Stimulated activated CD8-positive, alpha-beta memory T cell treated with anti-CD3 and anti-CD28 coated beads, Interleukin-4, amount 100 ng/mL, for 1 hour (primary cell): ENCODE measurements at places on chromosomes 4 and X.

GRCh38 chr4:145782756-145783155 lies 102.8 kb downstream of the C4orf51 start:
- no peak for DNase-seq

DNA sequence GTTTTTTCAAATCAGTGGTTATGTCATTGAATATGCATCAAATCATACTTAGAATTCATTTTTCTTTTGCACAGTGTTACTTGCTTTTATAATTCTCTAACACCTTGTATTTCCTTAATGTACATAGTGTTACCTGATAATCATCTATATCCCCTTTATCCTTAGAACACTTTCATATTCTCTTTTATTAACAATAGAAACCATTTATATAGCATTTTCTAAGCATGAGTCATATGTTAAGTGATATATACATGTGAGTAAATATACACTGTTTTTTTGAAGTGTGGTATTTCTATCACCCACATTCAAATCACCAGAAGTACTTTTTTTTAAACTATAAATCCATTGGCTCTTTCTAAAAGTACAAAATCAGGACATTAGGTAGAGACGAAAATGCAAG lies 15.3 kb downstream of the EPHA5 start:
- no peak for DNase-seq

DNA sequence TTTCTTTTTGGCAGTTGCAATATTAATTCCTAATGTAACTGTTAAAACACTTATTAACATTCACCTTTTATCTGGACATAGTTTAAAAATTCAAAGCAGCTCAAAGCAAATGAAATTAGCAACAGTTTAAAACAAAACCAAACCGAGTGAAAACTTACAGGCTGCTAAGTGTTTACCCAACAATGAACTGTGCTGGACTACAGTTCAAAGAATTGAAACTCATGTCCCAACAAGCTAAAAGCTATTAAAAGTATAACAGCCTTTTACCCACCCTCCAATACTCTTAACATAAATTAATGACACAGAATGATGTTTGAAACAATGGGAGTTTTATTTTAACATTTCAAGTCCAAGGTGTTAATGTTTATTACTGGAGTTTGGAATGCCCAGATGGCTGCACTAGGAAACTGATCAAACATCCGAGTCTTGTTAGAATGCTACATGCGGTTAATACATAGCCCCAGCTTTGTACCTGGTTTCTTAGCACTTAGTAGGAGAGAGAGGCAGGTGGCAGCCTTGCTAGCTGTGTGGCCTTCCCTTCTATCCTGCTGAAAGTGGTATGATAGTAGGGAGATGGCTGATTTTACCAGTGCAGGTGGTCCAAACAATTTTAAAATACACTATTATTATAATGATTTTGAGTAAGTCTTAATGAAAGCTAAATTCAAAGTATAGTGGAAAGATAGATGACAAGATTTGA lies 21.1 kb upstream of the FRYL start:
- no peak for DNase-seq

DNA sequence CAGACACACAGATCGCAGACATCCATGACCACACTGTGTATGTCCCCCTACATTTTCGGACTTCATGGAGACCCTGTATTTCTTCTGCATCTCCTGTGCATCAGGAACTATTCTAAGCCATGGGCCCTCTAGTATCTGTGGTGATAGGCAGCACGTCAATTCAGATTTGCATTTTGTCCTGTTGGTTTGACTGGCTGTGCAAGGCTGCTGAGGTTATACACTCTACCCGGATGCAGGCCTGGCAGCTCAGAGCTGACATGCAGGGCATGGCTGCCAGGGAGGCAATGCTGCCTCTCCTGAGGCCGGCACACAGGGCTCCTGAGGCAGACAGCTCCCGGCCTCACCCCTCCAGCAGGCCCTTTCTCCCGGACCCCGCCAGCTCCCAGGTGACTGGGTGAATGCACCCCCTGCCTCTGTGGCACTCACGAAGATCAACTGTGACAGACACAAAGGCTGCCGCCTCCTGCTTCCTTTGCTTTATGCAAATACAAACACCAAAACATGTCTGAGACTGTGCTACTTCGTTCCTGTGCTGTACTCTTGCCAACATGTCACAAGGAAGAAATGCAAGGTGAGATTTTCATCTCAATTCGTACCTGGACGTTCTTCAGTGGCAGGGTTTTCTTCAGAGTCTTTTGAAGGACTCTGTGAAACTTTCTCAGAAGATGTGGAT lies 51.0 kb downstream of the NSG1 start:
- no peak for DNase-seq

DNA sequence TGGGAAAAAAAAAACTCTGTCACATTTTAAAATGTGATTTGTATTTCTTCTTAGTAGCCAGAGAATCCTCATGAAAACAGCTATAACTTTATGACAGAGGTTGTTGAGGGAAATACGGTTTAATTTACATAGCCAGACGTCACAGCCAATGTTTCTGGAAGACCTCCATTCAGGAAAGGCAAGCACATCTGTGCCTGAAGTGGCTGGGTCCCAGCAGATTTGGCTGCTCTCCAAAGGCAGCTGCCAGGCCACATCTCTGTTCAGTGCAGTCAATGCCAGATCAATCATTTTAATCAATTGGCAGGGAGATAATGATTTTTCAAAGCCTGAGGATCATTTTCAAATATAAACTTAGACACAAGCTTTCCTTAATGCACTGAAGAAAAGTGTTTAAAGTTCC lies 86.5 kb upstream of the ZIC3 start:
- DNase-seq = no peak

DNA sequence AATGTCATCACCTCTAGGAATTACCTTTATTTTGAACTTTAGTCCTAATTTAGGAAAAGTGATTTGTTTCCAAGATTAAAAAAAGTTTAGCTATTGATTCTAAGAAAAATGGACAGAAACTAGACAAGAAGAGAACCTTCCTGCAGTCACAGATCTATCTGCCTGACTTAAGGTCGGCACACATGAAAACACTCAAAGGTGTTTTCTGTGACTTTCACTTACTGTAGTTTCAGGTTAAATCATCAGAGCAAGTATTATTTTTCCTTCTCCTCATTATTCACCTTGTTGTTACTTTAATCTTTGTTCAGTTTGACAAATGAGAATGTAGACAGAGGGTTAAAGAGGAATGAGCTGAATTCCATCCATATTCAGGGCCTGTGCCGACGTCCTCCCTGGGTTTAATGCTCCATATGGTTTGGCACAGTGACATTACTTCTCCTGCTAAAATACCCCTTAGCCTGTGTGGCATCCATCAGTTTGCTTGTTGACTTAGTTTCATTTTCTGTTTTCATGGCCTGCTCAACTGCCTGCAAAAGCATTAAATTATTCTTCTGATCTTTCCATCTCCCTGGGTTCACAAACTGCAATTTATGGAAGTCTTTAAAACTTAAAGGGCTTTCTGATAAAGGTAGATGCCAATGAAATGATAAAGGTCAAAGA lies 352.7 kb downstream of the NKX6-1 start:
- DNase-seq = no peak

DNA sequence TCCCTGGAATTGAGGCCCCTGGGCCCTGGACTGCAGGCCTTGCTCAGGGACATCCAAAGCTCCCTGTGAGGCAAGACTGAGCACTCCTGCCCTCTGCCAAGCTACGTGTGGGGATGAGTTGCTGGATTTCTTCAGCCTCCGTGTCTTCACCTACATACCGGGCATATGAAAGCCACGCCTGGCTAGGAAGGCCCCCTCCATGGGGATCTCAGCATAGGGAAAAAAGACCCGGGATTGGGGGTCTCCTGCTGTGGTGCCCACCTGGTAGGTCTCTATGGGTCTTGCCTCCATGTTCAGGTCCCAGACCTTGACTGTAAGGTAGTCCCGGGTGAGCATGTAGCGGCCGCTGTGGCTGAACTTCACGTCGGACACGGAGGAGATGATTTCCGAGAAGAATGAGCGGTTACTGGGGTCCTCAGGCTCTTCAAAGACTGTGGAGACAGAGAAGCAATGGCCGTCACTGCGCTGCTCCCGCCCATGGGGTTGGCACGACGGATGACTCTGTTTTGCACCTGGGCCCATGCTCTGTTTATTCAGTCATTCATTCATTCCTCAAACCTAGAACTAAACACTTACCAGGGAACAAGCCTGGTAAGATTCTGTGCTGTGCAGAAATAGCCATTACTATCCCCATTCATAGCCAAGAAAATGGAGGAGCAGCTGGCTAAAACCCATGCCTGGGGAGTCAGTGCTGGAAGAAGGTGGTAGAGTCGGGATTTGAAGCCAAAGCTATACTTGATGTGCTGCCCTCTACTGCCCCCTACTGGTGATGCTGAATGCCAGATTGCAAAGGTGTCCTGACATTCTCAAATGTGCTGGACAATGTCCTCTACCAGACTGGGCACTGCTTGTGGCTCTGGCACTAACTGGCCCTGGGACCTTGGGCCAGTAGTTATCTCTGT lies 63.9 kb downstream of the WFS1 start:
- no peak for DNase-seq

DNA sequence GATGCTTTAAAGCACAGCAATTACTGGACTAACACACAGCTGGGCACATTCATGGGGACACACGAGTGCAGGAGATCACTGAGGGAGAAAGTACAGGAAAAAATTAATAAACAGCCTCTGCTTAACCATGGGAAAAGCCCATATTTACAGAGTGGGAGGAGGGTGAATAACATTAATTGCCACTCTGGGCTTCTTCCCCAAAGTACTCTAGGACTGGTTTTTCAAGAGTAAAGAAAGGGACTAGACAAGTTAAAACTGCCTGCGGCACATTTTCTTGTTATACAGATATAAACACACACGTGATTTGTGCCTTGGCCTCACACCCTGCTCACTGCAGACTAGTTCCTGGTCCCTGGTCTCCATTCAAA lies 179.7 kb upstream of the TET2 start:
- DNase-seq = no peak

GRCh38 chr4:87363552-87363951 lies 27.4 kb downstream of the HSD17B11 start:
- DNase-seq = no peak

GRCh38 chr4:76569706-76570105 lies 134.7 kb downstream of the SHROOM3 start:
- no peak for DNase-seq

DNA sequence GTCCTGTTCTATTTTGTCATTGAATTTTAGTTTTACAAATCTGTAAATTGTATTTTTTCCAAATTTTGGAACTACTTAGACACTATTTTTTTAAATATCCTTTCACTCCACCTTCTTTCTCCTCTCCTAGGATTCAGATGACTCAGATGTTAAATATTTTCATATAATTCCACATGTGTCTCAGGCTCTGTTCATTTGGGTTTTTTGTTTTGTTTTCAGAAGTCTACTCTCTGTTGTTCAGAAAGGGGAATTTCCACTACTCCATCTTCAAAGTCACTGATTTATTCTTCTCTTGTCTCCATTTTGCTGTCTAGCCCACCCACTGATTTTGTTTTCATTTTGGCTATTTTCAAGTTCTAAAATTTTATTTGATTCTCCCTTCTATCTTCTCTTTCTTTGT lies 264.0 kb upstream of the SLIT2 start:
- DNase-seq = no peak

- DNase-seq = no peak
Observed at GRCh38 chrX:150062292-150063137, 124.2 kb upstream of the EOLA2 start.

GRCh38 chr4:20679951-20680350 lies 20.3 kb upstream of the PACRGL start:
- DNase-seq = no peak

- DNase-seq = no peak
Observed at GRCh38 chr4:20248155-20248558, 3.5 kb upstream of the SLIT2 start.

GRCh38 chr4:183291070-183291469 lies 29.0 kb downstream of the CLDN22 start:
- DNase-seq = no peak

DNA sequence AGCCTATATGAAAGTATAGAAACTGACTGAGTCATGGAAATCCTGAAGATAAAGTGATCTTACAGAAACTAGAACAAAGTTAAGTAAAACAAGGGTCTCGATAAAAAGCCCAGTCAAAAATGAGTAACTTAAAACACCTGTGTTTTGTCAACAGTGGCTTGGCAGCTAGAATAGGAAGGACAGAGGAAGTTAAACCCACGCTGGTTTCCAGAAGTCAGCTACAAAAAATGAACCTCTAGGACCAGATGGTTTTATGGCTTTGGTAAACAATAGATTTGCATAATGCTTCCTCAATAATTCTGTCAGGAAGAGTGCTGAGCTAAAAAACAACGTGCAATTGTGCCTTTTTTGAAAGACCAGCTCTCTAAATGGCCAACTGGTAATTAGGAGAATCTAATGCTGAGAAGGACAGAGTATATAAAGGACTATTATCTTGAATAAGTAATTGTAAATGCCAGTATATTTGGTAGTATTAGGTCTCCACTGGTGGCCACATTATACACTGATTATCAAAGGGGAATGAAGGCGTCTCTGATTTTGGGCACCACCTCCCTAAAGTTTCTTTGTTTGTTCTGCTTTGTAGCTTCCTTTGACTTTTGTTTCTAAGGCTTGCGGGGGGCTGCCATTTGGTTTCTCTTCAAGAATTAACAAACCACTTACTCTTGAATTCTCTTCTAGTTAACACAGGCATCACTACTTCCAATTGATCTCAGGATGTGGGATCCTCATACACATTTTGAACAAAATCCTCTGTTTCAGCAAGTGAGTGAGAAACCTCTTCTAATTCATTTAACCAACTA lies 72.2 kb upstream of the PPP3CA start:
- DNase-seq = no peak

GRCh38 chr4:85824166-85824945 lies 349.4 kb downstream of the ARHGAP24 start:
- no peak for DNase-seq

- DNase-seq = no peak
Observed at GRCh38 chr4:173264245-173264644, 69.9 kb downstream of the HMGB2 start.

- DNase-seq = no peak
Observed at GRCh38 chr4:125520258-125520990, 205.7 kb downstream of the FAT4 start.

GRCh38 chrX:34521563-34521962 lies 135.5 kb downstream of the TMEM47 start:
- no peak for DNase-seq

- DNase-seq = no peak
Observed at GRCh38 chr4:145830699-145831098, 107.9 kb downstream of the ZNF827 start.

GRCh38 chr4:98803251-98803650 lies 125.7 kb downstream of the EIF4E start:
- no peak for DNase-seq

DNA sequence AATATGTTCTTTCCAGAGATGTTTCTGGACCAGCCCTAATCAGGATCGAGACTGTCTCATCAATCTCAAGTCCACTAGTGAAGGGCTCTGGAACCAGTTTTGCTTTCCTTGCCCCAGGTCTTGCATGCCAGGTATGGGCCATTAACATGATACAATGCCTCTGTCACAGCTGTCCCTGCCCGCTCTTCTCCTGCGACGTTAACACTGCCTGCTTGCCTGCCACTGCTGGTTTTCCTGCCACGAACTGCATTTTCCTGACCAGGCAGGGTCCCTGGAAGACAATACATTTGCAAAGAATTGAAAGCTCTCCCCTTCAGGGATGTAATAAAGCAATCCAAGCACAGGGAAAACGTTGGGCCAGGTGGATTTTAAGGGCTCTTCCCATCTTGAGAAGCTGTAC lies 200.3 kb downstream of the MID1 start:
- no peak for DNase-seq
